ENCODE measurements at places on chromosomes 2 and 18.

- no peak for DNase-seq
These were observed 46.3 kb downstream of the MAL start for GRCh38 chr2:95071856-95072255.

GRCh38 chr2:46847185-46847710 is 68.4 kb downstream of the MCFD2 start:
- peak; percentile 55 for DNase-seq

- no peak for DNase-seq
These were observed 1.7 kb upstream of the CNDP1 start for GRCh38 chr18:74532511-74533025.

- no peak for DNase-seq
These were observed 433.1 kb upstream of the MAP2 start for GRCh38 chr2:208990716-208991115.

GRCh38 chr2:173196080-173196479 is 120.4 kb downstream of the MAP3K20 start:
- DNase-seq: no peak

- DNase-seq: no peak
These were observed 69.5 kb downstream of the ARL4C start for GRCh38 chr2:234427081-234428061.

DNA sequence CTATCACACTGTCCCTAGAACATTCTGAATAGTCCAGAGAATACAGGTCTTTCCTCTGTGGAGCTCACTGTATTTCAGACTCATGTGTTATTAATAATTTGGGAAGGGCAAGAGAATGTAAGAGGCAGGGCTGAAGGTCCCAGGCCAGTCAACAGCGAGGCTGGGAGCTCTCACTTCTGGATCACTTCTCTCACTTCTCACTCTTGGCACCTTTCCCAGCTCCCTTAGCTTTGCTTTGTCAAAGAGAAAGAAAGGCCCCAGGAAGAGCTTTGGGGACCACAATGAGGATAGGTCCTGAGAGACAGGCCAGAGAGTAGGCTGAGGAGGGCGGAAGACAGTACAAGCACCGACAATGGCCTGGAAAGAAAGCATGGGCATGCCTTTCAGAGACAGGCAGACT is 11.2 kb downstream of the EFR3B start:
- DNase-seq: no peak
